ENCODE measurements at places on chromosomes 1 and 21.
A peak's percentile ranks its signal among the peaks of the same experiment; 100 is the strongest.

DNA sequence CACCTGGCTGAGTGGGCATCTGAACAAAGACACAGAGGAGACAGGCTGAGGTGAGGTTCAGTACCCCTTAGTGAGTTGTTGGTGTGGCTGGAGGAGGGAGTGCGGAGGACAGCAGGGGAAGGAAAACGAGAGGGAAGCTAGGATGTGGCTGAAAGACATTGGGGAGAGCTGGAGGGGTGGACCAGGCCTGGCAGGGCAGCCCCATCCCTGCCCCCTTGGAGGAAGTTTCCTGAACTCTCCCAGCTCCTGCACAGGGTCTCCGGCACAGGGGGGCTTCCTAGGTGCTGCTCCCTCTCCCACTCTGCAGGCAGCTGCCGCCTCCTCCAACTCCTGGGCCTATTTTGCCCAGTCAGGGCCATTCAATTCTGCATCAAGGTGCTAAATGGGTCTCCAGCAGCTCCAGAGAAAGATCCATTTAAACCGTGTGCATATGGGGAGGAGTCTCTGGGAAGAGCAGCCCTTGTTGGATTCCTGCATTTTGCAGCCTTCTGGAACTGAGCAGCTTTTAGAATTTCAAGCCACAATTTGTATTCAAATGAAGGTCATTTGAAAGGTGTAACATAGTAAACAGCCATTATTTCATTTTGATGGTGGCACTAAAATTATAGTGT is 193.9 kb downstream of the CAMTA1 start:
- no peak for DNase-seq

DNA sequence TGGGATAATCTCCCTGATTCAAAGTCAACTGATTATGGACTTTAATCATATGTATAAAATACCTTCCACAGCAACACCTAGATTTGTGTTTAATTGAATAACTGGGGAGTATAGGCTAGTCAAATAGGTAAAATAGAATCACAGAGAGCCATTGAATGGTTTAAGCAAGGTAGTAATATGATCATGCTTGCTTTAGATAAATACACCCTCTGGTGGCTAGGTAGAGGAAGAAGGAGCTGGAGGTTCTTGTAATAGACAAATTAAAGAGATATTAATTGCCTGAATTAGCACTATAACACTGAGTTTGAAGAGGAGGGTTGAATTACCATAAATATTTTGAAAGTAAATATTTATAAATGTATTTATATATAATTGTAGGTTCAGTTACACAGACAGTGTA is 40.3 kb downstream of the DIRAS3 start:
- no peak for DNase-seq

DNA sequence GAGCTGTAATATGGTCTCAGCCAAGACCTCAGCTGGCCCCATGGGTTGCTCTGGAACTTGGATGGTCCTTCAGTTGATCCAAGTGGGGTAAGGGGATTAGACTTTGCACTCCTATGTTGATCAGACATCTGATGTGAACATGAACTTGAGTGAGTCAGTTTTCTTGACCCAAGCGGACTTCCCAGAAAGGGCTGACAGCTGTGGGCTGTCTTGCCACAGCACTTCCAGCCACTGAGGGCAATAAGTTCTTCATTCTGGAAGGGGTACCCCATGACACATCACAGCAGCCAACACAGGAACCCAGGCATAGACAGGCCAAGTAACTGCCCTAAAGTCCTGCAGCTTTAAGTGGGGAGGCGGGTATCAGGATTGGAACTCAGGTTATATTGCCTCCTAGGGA is 93.9 kb upstream of the USP24 start:
- DNase-seq = no peak

GRCh38 chr1:44288883-44289282 is 66.2 kb downstream of the ERI3 start:
- DNase-seq = no peak

- DNase-seq = no peak
Measured at GRCh38 chr1:41371630-41372599, 10.7 kb downstream of the FOXO6 start.

DNA sequence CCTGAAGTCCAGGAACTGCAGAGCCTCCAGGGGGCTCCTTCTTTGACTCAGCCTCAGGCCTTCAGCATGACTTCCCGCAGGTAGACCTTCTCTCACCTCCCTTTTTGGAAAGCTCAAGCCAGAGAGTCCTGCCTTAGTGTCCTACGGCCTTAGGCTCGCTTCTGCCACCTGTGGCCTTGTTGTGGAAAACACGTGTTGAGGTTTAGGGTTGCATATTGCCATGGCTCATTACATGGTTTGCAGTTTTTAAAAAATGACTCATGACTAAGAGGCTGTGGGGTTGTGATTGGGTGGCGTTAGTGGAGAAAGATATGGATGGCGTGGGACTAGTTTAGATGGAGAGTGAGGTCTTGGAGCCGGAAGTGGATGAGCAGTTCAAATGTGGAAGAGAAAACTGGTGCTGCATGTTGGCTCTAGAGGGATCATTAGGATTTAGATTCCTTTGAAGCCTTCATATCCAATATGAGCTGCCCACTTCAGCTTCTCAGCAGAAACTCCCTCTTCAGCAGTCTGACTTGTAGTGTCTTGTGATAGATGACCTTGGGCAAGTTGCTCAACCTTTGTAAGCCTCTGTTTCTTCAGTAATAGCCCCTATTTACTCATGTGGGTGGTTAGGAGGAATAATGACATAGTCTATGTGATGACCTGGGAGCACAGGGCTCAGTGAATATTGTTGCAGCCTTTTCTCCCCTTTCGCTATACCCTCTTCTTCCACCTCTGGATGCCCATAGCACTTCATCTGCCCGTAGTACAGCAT is 6.5 kb upstream of the FGGY start:
- no peak for DNase-seq

- no peak for DNase-seq
Measured at GRCh38 chr1:60936591-60937342, 145.6 kb upstream of the NFIA start.

DNA sequence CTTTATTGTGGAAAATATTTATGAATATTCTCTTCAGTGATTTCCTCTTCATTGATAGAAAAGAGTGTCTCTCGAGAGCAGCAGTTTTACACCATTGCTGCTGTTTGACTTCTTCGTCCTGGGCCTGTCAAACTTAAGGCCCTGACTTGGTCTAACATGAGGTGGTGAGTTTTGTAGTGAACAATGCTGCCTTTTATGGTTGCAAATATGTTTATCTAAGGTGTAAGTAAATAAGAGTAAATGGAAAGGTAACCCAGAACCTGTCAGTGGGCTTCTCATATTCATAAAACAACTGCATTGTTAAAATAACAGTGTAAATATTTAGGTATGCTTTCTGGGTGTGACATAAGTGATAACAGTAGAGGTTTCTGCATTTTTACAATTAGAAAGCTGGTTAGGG is 62.8 kb upstream of the SCCPDH start:
- DNase-seq = no peak

- DNase-seq = peak; percentile 83
Measured at GRCh38 chr1:211698161-211699026, 23.0 kb upstream of the NEK2 start.

All from CD4-positive, alpha-beta T cell treated with Interleukin-10 for 1 hour (primary cell).